ENCODE measurements at places on chromosomes 2 and 18.

DNA sequence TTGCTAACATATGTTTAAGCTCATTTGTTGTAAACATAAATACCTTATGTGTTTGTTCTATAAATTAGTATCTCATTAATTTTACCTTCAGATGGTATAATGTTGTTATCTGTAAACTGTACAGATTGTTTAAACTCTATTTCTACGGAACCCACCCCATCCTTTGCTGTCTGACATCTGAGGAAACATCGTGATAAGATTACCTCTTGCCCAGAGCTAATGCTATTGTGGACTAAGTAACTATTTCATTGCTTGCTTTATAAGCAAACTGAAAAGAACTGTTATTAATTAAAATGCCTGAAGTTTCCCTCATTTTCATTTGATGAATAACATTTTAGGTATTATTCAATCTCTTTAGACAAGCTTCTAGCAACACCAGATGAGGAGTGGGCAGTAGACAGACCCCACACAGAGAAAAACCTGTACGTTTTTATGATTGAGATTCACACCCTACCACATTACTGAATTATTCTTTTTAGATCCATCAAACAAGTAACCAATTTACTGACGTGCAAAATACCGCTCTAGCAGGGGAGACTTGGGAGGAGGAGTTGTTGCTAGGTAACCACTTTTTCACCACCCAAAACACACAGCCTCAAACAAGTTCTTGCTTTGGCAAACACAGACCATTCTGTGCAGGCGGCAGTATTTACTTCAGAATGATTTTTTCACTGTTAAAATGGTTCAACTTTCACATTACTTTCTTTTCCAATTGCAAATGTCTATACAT lies 1.9 kb upstream of the SYT4 start:
- no peak for DNase-seq

DNA sequence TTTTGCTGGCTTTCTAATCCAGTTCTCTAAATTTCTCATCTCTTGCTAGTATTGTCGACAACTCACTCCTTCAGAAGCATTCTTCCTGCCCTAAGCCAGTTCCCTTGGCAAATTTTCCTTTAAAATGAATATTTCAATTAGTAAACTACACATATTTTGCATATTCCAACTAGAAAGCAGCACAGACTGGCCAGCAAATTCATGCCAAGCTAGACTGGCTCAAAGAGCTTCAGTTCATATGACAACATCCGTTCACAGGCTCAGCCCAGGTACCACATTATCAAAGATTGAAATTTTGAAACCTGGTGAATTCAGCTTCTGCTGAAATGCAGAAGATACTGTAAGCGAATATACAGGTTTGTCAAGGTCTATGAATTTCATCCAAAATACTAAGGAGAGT lies 64.5 kb downstream of the AFF3 start:
- no peak for DNase-seq

DNA sequence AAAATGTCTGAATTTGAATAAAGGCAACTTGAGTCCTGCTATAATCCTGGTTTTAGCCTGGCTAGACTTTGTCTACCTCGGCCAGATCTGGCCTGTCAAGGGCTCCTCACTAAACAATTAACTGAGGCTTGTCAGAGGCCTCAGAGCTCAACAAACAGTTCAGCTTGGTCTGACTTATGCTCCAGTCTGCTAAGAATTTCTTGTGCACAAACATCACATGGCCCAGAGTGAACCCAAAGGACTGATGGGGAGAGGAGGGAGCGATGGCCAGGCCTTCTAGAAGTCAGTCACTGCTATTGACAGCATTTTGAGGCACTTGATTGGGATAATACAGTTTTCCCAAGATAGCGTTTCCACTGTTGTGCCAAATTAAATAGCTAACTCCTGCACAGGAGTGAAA lies 555.1 kb upstream of the ID2 start:
- no peak for DNase-seq

GRCh38 chr2:222984908-222985307 lies 67.1 kb upstream of the KCNE4 start:
- DNase-seq = no peak

GRCh38 chr2:69762513-69763494 lies 20.9 kb downstream of the ANXA4 start:
- no peak for DNase-seq

All from Right ventricle myocardium inferior (tissue), 1 donor.